ENCODE measurements at places on chromosomes 16 and 17.

GRCh38 chr16:81492965-81493754 lies 48.6 kb downstream of the CMIP start:
- DNase-seq, result peak; percentile 26

DNA sequence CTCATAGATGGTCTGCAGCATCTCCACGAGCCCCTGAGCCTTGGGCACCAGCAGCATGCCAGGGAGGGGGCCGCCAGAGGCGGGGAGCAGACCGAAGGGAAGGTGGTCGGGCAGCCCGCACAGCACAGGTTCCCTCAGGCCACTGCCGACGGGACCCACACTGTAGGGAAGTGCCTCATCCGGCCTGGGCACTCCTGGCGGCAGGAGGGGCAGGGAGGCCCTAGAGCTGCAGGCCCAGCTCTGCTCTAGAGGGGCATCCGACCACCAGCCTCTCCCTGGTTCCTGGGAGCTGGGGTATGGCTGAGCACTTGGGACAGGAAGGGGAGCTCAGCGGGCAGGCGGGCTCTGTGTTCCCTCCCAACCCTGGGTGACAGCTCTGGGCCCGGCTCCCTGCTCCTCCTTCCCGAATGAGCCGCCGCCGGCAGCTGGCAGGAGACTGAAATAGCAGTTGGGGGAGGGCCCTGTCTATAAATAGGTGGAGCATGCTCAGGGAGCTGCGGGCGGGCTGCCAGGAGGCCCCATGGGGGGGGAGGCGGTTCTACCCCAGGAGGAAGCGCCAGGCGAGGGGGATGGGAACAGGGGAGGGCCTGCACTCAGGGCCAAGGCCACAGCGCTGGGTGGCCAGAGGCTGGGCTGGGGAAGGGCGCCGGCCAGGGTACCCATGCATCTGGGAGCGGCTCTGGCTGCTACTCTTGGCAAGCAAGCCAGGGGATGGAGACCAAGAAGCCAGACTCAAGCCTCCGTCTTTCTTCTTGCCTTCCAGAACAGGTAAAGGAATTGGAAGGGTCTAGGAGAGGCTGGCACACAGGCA lies 12.4 kb downstream of the HDAC5 start:
- peak; percentile 85 for DNase-seq

GRCh38 chr16:48323783-48324775 lies 61.1 kb downstream of the SIAH1 start:
- DNase-seq, result no peak

- no peak for DNase-seq
Observed at GRCh38 chr17:9230346-9230745, 209.0 kb downstream of the NTN1 start.

DNA sequence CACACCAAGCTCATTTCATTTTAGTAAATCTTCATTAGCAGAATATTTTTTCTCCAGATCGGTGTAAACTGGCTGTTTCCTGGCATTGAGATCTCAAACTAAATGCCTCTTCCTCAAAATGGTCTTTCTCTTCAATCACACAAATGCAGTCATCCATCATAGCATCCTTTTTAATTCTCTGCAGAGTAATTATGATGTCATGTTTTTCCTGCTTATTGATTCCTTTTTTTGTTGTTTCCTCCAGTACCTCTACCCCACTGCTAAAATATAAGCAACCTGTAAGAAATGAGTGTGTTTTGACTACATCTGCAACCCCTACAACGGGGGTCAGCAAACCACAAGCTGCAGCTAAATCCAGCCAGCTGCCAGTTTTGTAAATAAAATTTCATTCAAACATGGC lies 65.6 kb upstream of the TOM1L1 start:
- DNase-seq, result no peak

GRCh38 chr17:49209061-49209571 lies 1.3 kb downstream of the GNGT2 start:
- no peak for DNase-seq

DNA sequence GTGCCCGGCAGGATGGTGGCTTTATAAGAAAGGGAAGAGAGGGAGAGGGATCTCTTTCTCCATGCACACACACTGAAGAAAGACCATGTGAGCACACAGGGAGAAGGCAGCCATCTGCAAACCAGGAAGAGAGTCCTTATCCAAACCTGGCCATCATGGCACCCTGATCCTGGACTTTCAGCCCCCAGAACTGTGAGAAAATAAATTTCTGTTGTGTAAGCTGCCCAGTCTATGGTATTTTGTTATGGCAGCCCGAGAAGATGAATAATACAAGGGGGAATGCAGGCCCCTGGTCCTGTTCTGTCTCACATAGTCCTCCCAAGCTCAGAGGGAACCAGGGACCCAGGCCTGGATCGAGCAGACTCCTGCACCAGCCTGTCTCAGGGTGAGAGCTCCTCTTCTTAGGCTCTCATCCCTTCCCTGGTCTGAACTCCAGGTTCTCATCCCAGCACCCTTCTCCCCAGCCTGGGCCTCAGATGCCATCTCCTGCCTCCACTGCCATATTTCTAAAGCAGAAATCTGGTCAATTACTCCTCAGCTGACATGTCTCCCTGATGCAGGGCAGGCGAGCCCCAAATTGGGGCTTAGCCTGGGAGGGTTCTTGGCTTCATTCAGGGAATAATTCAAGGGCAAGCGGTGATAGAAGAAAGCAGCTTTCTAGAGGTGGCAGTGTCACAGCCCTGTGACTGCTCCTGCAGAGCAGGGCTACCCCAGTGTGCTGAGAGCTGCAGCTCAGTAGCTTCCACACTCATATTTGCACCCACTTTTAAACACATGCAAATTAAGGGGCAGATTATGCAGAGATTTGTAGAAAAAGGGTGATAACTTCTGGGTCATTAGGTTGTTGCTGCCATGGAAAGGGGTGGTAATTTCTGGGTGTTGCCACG lies 28.8 kb downstream of the IGFBP4 start:
- no peak for DNase-seq
